ENCODE measurements at places on chromosomes 11 and 22.

DNA sequence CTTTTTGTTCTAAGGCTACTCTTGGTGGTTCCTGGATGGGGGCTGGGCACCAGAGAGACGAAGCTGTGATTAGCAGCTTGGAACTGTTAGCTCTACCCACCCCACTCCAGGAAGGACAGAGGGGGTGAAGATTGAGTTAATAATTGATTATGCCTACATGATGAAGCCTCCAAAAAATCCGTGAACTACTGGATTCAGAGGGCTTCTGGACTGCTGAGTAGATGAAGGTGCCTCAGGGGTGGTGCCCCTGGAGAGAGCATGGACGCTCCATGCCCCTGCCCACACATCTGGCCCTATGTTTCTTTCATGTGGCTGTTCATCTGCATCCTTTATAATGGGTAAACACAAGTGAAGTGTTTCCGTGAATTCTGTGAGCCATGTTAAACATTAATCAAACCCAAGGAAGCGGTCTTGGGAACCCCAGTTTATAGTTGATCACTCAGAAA is 47.3 kb upstream of the CYP2D6 start:
- DNase-seq: no peak

DNA sequence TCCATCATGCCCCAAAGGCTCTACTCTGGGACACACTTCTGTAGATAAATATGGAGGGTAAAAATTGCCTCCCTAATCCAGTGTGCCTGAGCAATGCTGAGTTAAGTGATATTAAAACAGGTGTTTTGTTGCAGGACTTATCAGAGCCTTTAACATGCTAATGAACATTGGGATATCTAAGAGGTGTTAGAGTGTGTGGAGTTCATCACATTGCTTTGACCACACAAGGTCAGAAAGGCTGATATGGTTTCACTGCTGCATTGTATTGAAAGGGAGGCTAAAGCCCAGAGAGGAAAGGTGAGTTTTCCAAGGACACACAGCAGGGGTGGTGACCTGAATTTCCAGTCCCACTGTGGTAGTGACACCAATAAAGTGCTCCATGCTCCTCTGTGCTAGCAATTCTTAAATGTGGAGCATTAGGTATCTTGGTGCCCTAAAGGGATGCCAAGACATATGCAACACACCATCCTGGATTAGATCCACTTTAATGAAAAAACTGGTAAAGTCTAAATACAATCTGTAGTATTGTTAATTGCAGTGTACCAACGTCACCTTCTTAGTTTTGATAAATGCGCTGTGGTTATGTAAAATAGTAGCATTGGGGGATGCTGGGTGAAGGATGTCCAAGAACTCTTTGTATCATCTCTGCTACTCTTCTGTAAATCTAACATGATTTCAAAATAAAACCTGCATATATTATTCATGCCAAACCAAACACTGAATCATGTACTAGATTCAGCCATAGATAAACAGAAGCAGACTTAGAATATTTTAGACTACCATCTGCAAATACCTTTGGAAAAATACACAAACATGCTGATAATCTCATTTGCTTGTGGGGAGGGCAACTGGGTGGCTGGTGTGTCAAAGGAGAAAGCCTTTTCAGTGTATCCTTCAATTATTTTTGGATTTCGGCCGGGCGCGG is 45.8 kb downstream of the MIAT start:
- no peak for DNase-seq

DNA sequence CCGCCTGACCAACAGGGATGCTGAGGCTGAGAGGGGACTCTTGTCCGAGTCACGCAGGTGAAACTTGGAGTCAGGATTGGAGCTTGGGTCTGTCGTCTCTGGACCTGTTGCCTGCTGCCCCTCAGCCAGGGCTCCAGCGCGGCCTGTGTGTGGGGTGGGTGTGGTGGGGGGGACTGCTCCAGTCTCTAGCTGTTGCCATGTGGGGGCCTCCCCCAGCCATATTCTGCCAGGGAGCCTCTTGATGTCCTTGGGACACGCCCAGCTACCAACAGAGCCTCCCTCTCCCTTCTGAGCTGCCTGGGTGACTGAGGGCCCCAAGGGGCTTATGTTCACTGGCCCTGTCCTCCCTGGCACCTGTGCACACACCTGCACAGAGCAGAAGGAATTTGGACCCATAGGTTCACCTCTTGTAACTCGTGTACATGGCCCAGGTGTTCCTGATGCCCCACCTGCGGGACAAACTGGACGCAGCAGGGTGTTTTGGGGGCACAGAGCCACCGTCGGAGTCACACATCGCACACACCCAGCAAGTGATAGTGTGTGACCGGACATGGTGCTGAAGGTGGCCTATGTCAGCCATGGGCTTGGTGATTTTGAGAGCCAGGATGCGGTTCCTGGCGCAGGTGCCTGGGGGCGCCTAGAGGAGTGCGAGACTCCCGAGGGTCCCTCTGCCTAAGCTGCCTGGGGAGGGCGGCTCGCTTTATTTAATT is 252.3 kb downstream of the TBC1D22A start:
- DNase-seq: no peak

DNA sequence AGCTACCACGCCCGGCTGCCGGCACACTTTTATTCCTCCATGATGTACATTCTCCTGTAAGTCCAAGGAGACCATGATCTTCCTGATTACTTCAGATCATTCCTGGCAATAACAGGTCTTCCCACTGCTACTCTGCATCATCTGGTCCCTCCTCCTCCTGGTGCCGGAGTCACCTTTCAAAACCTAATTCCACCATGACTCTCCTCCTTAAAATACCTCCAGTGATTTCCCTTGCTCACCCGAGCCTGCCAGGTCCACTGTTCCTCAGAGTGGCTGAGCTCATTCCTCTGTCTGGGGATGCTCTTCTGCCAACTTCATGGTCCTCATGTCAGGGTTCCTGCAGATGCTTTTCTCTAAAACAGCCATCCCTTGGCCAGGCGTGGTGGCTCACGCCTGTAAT is 3.9 kb upstream of the LTBP3 start:
- DNase-seq: no peak

GRCh38 chr11:59900366-59901126 is 22.0 kb downstream of the OOSP3 start:
- no peak for DNase-seq

DNA sequence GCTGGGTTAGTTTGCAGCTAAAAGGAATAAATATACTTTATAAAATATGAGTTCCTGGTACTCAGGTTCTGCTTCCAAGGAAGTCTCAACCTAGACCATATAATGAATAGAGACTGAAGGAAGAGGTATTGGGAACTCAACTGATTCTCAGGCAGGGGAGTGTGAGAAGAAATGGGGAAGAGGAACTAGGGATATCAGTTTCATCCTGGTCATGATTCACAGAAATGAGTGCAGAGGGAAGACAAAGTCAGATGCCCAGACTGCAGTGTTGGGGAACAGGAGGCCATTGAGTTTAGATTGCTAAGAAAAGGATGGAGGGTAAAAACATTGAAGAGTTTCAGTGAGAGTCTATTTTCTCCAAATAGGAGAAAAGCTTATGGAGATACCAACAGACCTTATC is 28.8 kb downstream of the PLAAT5 start:
- DNase-seq: no peak
